ENCODE measurements at places on chromosomes 16 and 17.

GRCh38 chr16:12460064-12460392, 343.7 kb downstream of the CPPED1 start:
- no peak for DNase-seq

GRCh38 chr17:27284811-27285415, 9.0 kb upstream of the WSB1 start:
- DNase-seq: no peak

DNA sequence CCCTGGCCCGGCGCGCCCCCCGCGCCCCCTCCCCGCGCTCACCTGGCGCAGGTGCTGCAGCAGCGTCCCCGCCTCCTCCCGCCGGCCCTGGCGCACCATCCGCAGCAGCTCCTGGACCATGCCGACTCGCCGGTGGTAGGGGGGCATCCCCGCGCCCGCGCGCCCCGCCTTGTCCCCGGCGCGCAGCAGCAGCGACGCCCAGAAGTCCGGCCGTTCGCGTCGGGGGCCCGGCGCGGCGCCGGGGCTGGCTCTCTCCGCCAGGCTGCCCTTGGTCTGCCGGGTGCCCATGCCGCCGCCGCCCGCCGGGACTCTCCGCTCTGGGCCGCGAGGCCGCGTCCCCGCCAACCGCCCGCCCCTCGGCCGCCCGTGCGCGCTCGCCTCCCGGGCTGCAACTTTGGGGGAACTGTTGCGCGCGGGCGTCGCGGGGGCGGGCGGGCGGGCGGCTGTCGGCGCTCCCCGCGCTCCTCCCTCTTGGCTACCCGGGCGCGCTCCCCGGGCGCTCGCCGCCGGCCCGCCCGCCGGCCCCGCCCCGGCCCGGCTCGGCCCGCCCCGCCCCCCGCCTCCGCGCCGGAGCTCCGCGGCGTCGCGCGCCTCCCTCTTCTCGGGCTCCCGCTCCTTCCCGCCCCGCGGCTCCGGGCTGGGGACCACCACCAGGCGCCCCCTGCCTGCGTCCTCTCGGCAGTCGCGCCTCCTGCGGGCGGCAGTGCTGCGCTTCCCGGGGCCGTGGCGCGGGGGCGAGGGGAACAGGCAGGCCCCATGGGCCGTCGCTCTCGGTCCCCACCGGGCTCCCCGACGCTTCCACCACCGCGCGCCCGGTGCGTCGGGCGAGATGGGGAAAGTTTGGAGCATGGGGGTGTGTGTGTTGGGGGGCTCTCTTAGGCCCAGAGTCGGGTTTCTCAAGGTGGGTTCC, at the start of gene LRRC75A:
Gene LRRC75A (minus strand): TSS at position 491 of the 910 bp plus-strand sequence. CDS start 203 bp downstream, at position 288.
- DNase-seq: peak; percentile 8

DNA sequence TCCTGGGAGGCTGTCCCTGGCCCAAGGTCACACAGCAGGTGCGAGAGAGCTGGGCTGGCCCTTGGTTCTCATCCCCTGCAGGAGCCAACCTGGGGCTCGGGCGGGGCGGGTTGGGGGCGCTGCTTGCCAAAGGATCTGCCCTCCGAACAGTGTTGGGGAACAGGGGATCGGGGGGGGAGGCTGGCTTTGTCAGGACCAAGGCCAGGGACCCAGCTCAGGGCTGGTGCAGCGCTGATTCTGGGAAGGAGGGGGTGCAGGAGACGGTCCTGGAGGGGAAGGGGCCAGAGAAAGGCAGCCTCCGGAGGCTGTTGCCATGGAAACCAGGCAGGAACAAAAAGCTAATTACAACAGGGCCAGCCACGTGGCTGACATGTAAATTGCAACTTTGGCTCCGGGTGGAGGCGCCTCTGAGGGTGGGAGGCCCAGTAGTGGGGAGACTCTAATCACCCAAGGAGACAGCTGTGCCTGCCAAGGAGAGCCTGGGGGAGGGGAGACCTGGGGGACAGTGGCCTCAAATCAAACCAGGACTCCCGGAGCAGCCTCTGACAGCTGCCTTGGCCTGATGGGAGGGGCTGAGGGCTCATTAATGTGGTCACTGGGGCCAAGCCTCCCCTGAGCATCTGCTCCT, 1.3 kb downstream of the TUBB3 start:
- no peak for DNase-seq

DNA sequence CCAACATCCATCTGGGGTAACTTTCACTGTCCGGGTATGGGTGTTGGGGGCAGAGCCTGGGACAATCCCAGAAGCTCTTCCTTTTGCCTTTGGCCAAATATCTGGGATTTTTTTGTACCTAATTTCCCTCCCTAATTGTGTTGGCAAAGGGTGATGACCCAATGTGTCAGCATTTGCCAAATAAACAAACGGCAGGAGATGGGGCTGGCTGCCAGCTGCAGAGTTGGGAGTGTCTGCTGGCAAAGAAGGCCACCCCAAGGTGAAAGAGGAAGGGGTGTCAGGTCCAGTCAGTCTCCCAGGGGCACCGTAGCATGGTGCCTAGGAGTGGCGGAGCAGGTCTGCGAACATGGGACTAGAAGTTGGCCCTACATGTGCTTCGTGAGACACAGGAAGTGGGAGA, 73.0 kb downstream of the SLC6A2 start:
- no peak for DNase-seq

DNA sequence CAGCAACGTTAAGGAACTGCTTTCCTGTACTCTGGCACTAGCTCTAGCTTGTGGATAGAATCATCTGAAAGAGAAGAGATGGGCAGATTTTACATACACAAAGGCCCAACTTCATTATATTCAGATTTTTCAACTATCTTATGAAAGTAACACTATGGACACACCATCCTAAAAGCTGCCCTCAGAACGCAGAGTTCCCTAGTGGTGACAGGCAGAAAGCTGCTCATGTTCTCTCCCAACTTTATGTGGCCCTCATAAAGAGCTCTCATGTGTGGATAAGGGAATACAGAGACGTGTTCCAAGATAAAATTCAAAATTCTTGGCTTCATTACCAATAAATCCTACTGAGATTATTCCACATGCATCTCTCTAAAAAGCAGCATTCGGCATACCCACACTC, 1.5 kb downstream of the CFAP20 start:
- no peak for DNase-seq

GRCh38 chr16:67150047-67150832, 558 bp downstream of the B3GNT9 start:
- peak; percentile 28 for DNase-seq

DNA sequence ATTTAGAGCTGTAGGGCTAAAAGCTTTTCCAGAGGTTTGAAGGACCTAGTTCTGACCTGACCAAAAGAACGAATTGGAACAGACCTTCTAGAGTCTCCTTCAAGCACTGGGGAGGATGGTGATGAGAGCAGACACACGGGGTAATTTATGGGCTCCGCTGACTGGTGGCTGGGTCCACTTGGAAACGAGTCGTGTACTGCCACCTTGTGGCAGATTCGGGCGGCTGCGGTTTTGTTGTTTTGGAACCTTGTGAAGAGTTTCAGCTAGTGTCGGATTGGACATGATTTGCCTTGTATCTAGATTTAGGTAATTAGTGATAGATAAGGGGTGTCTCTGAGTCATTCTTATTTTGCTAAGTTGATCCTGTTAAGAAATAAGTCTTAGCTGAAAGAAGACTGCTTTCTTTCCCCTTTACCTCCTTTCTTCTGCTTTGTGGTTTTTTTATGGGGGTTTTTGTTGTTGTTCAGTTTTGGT, 98.9 kb downstream of the AATF start:
- peak; percentile 65 for DNase-seq

GRCh38 chr17:49003557-49004511, 6.6 kb downstream of the IGF2BP1 start:
- DNase-seq: no peak

- peak; percentile 30 for DNase-seq
Observed at GRCh38 chr17:2337544-2338314, 428 bp downstream of the SGSM2 start.

DNA sequence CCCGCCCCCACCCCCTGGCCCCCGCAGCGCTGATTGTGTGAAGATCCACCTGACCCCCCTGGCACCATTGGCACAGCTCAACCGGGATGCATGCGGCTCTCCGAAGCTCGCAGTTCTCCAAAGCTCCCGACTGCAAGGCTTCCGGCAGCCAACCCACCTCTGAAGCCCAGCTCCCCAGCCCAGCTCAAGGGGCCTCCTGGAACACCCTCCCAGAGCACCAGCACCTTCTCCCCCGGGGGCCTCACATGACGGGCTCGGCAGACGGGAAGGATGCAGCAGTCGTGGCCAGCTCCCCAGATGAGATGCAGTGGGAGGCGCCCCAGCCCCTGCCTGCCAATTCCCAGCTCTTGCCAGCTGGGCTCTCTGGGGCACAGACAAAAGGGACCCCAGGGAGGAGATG, 215.3 kb downstream of the ZNF423 start:
- DNase-seq: no peak
